ENCODE measurements at places on chromosomes 1 and 21. TPM values are rescaled to one million over a fixed set of nuclear protein-coding genes. Genes with fewer than 3 reads are reported as not detected.

DNA sequence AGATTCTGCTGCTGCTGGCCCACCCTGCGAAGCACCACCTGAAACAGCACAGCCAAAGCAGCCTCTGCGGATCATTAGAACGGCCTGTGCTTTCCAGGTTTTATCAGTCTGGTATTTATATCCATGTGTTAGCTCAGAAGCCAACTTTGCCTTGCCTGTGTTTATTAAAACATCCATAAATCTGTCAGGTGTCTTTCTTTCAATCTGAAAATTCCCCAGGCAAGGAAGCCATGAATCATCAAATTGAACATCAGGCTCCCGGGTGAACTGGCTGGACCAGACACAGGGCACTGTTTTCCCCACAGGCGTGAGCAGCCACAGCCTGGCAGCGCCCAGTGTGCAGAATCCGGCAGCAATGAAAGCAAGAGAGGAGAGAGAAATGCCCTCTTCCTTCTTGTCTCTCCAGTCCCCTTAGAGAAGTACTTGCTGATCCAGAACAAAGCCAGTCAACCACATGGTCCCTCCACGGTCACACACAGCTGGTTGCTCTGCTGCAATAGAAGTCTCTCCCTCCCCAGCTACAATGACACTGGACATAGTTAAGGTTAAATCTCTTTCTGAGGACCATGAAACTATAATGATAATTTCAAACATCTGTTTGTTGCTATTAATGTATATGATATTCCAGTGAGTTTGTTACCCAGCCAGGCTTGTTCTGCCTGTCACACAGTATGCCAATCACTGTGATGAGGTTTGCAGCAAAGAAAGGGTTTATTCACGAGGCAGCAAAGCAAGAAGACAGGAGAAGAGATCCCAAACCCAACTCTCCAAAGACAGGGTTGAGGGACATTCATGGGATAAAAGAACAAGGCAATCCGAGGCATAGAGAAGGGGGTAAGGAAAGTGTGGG, 212.1 kb upstream of the FMN2 start:
- H3K36me3 ChIP-seq = no peaks in the 10 kb centered on the region
- H3K27ac ChIP-seq = no peak overlapping the region
- H3K27me3 ChIP-seq = no peaks in the 10 kb centered on the region
- peak; percentile 74 for DNase-seq
- no peak overlapping the region for H3K4me3 ChIP-seq
- no peaks in the 10 kb centered on the region for H3K4me1 ChIP-seq

Gene ADCY10
- 0.26 TPM for total RNA-seq

GRCh38 chr1:207064561-207064960, 11.5 kb downstream of the PFKFB2 start:
- H3K27ac ChIP-seq = no peak overlapping the region
- peaks cover 4% of the 10 kb centered on the region for H3K4me1 ChIP-seq
- DNase-seq = no peak
- peaks cover 23% of the 10 kb centered on the region for H3K36me3 ChIP-seq
- no peaks in the 10 kb centered on the region for H3K27me3 ChIP-seq

- H3K27me3 ChIP-seq = no peaks in the 10 kb centered on the region
- no peak for DNase-seq
- H3K27ac ChIP-seq = no peak overlapping the region
- H3K4me3 ChIP-seq = no peak overlapping the region
- H3K36me3 ChIP-seq = no peaks in the 10 kb centered on the region
Observed at GRCh38 chr1:46180082-46180616, 3.9 kb upstream of the P3R3URF start.

Gene PKNOX1
- total RNA-seq = 12.8 TPM

Gene PDE4DIP
- 170 TPM for total RNA-seq

Gene COL11A1
- total RNA-seq = 0.06 TPM

Gene MTARC1
- total RNA-seq = 4.6 TPM

DNA sequence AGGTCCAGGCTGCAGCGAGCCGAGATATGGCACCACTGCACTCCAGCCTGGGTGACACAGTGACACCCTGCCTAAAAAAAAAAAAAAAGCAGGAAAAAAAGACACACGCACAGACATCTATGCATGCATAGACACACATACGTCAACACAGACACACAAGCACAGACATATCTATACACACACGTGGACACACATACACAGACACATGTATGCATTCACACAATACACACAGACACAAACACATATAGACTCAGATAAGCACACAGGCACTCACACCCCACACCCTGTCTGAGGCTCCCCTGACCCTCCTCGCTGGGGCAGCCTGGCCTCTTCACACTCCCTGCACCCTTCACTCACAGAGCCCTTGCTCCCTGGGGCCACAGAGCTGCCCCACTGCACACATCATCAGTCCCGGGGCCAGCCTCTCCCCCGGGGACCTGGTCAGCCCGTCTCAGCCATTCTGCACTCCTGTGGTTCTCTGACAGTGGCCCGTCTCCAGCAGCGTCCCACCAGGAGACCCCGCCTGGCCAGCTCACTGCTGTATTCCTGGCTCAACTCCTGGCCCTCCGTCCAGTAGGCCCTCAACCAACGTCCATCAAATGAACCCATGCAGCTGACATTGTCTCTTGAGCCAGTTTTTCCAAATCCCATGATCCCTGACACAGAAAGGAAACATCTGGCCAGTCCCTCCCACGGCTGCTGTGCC, 4.6 kb upstream of the PRKCZ start:
- DNase-seq = no peak
- no peak overlapping the region for H3K4me3 ChIP-seq
- no peaks in the 10 kb centered on the region for H3K36me3 ChIP-seq
- peaks cover 36% of the 10 kb centered on the region for H3K4me1 ChIP-seq
- H3K27ac ChIP-seq = no peak overlapping the region
- H3K27me3 ChIP-seq = peaks cover 26% of the 10 kb centered on the region

Gene C1orf56
- total RNA-seq = 8.2 TPM

DNA sequence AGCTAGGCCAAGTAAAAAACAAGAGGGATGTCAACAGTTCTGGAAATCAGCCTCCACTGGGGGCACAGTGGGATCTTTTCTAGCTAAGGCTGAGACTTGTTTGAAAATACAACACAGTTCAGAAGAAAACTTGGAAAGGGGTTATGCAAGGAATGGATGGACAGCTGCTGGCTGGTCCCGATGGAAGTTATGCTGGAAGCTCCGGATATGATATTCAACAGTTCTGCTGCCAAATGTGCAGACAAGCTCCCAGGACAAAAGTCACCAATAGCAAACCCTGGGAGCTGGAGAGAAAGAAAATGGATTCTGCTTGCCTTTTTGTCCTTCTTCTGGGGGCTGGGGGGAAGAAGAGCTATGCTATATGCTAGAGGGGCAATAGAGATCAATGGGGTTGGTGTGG, 14.3 kb downstream of the LMX1A start:
- H3K27ac ChIP-seq = no peak overlapping the region
- no peaks in the 10 kb centered on the region for H3K4me1 ChIP-seq
- no peaks in the 10 kb centered on the region for H3K27me3 ChIP-seq
- no peak overlapping the region for H3K4me3 ChIP-seq
- no peaks in the 10 kb centered on the region for H3K36me3 ChIP-seq
- peak; percentile 83 for DNase-seq

GRCh38 chr21:39057121-39057520, 126.1 kb downstream of the PSMG1 start:
- DNase-seq = no peak
- no peak overlapping the region for H3K4me3 ChIP-seq
- no peak overlapping the region for H3K27ac ChIP-seq
- H3K36me3 ChIP-seq = no peaks in the 10 kb centered on the region

- H3K27ac ChIP-seq = no peak overlapping the region
- no peaks in the 10 kb centered on the region for H3K36me3 ChIP-seq
- no peak overlapping the region for H3K4me3 ChIP-seq
Observed at GRCh38 chr1:178183796-178184195, 89.9 kb downstream of the RASAL2 start.

DNA sequence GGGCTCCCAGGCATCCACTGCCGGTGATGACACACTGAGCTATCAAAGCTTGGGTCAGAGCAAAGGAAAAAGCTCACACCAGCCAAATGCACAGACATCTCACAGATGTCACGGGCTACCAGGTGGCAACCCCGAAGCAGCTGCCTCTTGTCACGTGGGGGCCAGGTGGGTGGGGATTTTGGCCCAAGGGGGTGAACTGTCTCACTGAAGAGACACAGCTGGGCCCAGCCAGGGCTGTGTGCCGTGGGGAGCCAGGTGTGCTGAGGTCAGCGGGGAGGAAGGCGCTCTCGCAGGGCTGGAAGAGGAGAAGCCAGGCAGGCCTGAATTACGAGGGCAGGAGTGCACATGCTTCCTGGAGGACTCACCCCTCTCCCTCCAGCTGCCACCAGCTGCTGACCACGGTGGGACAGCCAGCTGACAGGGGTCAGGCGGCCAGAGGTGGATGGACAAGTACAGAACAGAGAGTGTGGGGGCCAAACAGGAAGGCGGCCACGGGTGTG, 32.4 kb downstream of the KCNN3 start:
- H3K27me3 ChIP-seq = no peaks in the 10 kb centered on the region
- H3K4me3 ChIP-seq = no peak overlapping the region
- DNase-seq = peak; percentile 94
- peaks cover 22% of the 10 kb centered on the region for H3K4me1 ChIP-seq
- H3K27ac ChIP-seq = no peak overlapping the region

Gene TIE1
- 24.4 TPM for total RNA-seq

DNA sequence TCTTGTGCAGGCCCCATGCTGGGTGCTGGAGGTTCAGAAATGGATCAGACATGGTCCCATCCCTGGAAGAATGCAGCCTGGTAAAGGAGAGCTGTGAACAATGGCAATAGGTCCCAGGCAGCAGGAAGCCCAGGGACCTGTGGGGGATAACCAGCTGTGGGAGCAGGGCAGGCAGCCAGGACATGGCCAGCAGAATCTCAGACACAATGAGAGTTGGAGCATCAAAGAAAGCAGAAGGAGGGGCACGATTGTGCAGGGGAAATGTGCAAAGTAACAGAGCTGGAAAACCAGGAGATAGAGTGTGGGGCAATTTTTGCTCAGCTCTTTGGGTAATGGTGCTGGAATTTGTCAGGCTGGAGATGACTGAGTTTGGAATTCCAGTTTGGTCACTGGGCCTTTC, 44.3 kb downstream of the C8B start:
- H3K27ac ChIP-seq = no peak overlapping the region
- H3K36me3 ChIP-seq = no peaks in the 10 kb centered on the region
- no peaks in the 10 kb centered on the region for H3K27me3 ChIP-seq
- no peaks in the 10 kb centered on the region for H3K4me1 ChIP-seq
- H3K4me3 ChIP-seq = no peak overlapping the region

DNA sequence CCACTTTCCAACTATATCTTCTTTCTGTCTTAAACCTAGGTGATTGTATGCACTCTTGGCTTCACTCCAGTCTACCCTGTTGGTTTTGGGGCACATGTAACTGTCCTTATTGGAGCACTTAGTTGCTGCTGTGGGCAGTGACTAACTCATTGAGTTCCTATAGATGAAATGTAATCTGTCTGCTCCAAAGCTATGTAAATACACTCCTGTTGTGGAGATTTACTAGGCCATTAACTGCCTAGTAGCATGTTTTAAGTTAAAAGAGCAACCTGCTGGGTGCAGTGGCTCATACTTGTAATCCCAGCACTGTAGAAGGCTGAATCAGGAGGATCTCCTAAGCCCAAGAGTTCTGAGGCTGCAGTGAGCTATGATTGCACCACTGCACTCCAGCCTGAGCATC, 137.6 kb downstream of the ZMYM4 start:
- H3K36me3 ChIP-seq = peaks cover 42% of the 10 kb centered on the region
- H3K4me1 ChIP-seq = no peaks in the 10 kb centered on the region
- H3K27ac ChIP-seq = no peak overlapping the region
- H3K4me3 ChIP-seq = no peak overlapping the region

Gene DMBX1
- total RNA-seq = not detected

DNA sequence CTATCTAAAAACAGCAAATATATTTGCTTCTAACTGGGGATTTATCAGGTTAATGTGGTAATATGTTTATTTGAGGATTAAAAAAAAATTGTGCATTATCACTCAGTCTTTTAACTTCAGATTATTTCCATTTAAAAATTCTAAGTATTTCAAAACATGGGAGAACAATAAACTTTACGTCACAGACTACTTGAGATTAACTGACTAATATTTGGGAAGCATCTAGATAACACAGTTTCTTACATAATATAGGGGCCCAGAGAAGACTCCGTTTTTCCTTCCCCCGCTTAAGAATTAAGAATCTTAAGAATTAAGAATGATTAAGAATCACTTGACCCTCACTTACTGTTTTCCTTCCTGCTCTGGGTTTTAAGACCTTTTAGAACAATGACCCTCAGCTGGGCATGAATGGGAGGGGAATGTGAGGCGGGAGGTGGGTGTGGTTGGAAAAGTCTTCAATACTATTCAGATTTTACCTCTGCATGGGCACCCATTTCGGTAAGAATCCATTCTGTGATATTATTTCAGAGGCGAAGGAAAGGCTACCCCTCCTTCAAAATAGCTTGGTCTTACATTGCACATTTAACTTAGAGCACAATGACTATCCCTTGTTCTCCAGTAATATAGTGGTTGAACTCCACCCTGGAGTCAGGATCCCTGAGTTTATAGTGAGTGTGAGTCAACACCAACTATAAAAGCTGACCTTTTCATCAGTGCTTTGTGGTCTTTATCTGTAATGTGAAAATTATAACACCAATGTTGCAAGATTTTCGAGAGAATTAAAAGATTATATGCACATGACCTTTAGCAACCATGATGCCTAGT, 821.3 kb downstream of the USP25 start:
- no peaks in the 10 kb centered on the region for H3K4me1 ChIP-seq
- H3K27me3 ChIP-seq = no peaks in the 10 kb centered on the region
- H3K27ac ChIP-seq = no peak overlapping the region
- H3K4me3 ChIP-seq = no peak overlapping the region
- no peaks in the 10 kb centered on the region for H3K36me3 ChIP-seq

DNA sequence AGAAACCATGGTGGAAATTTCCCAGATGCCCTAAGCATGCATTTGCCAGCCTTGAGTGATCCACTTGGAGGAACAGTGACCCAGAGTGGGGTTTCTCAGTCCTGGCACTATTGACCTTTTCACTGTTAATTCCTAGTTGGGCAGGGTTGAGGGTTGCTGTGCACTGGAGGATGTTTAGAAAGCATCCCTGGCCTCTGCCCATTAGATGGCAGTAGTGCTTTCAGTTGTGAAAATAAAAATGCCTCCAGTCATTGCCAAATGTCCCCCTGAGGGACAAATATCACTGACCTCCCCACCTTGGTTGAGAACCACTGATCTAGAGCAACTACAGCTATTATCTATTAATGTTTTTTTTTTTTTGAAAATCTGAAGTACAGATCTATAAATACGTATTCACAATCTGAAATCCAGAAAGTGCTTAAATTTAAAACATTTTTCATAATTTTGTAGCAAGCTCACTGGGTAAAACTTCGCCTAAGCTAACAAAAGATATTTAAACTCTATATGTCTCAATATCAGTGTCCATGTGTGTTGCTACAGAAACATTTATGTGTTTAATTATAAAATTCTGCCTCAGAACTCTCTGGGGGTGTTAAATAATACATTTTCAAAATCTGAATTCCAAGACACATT, 27.3 kb downstream of the F3 start:
- H3K4me3 ChIP-seq = no peak overlapping the region
- H3K27ac ChIP-seq = no peak overlapping the region
- no peaks in the 10 kb centered on the region for H3K27me3 ChIP-seq
- no peaks in the 10 kb centered on the region for H3K4me1 ChIP-seq
- no peaks in the 10 kb centered on the region for H3K36me3 ChIP-seq
- no peak for DNase-seq

- H3K27ac ChIP-seq = peak overlapping the region; percentile 100
- DNase-seq = no peak
- H3K4me1 ChIP-seq = peaks cover 55% of the 10 kb centered on the region
- H3K36me3 ChIP-seq = no peaks in the 10 kb centered on the region
Observed at GRCh38 chr1:223844787-223845036, 1.0 kb downstream of the TP53BP2 start.
